ENCODE measurements at places on chromosomes 7 and 10. TPM values are rescaled to one million over a fixed set of nuclear protein-coding genes. Genes with fewer than 3 reads are reported as not detected.

DNA sequence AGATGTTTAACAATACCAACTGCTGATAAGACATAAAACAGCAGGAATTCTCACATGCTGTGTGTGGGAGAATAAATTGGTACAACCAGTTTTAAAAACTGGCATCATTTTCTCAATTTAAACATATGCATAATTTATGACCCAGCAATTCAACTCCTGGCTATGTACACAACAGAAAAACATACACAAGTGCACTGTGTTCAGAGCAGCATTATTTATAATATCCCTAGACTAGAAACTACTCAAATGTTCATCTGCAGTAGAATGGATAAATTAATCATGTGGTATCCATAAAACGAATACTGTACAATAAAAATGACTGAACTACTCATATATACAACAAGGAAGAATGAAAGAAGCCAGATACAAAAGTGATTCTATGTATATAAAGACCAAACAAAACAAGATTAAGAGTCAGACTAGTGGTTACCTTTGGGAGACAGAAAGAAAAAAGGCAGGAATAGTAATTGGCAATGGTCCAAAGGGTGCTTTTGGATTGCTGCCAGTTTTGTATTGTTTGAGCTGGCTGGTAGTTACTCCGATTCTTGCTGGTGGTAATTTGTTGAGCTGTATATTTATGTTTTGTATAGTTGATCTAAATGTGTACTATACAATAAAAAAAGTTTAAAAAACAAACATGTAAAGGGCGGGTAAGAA is 306.0 kb downstream of the TFEC start:
- DNase-seq = no peak

DNA sequence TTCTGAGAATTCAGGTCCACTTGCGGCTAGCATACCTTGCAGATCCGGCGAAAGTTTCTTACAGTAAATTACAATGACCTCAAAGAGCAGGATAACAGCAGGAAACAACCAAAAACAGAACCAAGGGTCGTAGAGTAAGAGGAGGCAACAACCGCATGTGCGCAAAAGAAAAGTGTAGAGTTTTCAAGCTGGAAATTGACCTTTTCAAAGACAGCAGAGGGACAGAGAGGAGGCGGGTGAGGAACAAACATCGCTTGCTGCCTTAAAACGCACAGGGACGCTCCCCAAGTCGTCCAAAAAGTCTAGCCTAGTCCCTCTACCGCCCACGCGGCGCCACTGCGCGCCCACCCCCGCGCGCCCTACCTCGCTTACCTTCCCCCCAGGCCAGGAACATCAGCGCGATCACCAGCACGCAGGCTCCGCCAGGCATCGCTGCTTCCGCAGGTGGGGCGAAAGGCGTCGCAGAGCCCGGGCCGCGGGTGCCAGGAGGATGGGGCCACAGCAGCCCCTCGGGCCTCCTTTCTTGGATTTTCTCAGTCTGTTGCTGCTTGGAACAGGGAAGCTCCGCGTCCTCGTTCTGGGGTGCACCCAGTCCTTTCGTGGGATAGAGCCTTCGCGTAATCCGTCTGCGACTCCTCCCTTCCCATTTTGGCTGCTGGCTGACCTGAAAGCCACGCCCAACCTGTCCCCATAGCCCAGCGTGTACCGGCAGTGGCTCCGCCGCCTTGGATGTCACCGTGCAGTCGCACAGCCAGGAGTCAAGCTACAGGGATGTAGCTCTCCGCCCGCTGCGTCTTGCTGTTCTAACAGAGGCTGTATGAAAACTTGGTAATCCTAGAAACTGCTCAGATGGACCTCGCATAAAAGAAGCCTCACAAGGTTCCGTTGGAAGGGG is at the start of gene VWDE:
TSS of gene VWDE (minus strand) at position 579 of the 895 bp plus-strand sequence. CDS start at position 430, 149 bp downstream.
- peak; percentile 21 for DNase-seq

GRCh38 chr10:131355881-131356280 is 44.4 kb upstream of the TCERG1L start:
- no peak for DNase-seq

DNA sequence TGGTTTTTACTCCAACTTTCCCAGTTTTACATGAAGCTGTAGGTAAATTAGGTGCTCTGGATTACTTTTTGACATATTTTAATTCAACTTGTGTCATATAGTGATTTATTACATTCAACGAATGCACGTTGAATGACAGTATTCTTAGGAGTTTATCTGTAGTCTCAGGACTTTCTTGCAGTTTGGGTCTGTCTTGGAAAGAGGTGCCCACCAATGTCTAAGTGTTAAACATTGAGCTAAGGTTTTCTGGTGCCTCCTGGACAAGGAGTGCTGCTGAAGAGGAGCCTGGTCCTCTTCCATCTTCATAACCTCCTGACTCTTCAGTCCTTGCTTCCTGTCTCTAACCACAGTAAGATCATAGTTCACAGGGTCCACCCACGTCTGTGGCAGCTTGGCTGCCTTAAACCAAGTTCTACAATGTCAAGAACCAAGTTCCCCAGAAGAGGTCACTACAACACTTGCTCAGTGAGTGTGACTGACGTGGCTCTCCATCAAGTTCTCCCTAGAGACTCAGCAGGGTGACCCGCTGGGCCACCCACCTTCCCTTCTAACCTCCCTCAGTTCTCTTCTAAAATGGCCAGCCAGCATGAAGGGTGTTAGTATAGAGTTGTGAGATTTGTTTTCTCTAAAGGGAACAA is 6.1 kb downstream of the NPY start:
- DNase-seq = peak; percentile 51

GRCh38 chr10:13803566-13804554 is 217.1 kb downstream of the PRPF18 start:
- no peak for DNase-seq

- DNase-seq = peak; percentile 61
Measured at GRCh38 chr10:75099952-75100763, 11.3 kb upstream of the SAMD8 start.

DNA sequence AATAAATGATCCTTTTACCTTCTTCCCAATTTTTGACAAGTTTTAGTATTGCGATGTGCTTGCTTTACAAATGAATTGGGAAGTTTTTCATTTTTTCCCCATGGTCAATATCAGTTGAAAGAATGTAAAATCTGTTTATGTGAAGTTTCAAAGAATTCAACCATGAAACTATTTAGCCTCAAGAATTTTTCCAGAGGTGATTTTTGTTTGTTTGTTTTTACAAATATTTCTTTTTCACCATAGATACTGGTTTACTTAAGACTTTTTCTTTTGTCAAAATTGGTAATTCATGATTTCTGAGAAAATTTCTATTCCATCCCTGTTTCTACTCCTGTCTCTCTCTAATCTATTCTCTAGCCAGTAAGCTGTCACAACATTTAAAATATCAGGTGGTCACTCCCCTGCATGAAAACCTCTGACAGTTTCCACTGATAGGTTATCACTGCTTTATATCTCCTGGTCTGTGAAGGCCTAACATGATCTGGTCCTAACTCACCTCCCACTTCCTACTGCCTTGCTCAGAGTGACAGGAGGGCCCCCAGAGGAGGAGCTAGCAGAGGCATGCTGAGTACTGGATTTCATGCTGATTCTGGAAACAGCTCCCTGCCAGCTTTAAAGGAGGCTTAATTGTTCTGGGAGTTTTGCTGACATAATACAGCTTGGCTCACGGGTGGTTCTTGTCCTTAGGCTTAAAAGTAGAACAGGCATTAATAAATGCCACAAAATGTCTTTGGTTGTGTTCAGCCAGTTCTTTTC is 7.6 kb upstream of the ARMS2 start:
- no peak for DNase-seq

DNA sequence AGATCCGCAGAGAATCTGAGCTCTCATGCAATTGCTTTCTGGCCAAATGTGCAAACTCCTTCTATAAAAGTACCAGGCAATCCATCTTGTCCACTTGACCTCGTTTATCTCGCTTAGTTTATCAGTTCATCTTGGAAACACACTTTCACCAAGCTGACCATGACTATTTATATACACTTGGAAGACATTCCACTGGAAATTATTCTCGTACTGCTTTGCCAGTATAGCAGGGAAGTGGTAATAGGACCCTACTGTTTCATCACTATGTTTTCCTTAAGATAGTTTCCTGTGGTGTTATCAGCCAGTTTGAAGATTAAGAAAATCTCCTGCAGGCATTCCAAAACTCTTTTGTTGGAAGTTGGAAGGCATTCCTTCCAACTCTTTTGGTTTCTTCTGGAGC is 115.3 kb upstream of the FAM171A1 start:
- DNase-seq = no peak

- no peak for DNase-seq
Measured at GRCh38 chr7:69778138-69778537, 179.9 kb downstream of the AUTS2 start.

The ASZ1 gene
- not detected for total RNA-seq

Measured in naive thymus-derived CD4-positive, alpha-beta T cell (primary cell).